ENCODE measurements at places on chromosomes 1 and 21. TPM values are rescaled to one million over a fixed set of nuclear protein-coding genes. Genes with fewer than 3 reads are reported as not detected.

Gene NR1I3
- not detected for total RNA-seq

Gene NPHS2
- not detected for total RNA-seq

Gene MROH7
- not detected for total RNA-seq

Gene NENF
- total RNA-seq, result 54.1 TPM

Gene TRIM17
- not detected for total RNA-seq
